ENCODE measurements at places on chromosomes 7 and 10.

GRCh38 chr10:57992321-57993077 lies 275.2 kb downstream of the IPMK start:
- no peak for DNase-seq

DNA sequence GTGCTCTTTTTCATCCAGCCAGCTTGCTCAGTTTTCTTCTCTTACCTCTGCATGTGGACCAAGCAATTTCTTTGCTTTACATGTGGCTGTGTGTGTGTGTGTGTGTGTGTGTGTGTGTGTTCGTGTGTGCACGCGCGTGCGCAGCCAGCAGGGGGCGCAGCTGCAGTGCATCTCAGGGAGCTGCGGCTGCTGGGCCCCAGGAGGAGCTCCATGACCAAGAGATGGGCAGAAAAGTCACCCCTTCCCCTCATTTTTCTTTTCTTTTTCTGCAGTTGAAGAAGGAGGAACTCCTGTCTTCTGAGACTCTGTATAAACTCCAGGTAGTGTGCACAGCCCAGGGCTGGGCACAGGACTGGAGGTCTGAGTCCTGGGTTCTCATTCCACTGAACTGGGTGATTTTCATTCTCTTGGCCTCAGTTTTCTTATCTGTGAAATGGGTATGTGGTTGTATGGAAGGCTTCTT lies 41.8 kb downstream of the BLNK start:
- DNase-seq: peak; percentile 56

DNA sequence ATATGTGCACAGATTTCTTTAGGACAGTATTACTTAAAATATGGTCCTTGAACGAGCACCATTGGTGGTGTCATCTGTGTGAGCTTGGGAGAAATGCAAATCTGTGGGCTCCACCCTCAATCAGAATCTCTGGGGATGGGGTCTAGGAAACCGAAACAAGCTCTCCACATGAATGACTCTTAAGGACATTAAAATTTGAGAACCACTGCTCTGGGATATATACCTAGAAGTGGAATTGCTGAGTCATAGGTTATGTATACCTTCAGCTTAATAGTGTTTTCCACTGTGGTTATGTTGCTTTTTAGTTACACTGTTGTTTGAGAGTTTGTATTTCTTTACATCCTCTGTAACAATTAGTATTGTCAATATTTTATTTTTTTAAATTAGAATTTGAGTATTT lies 24.0 kb downstream of the ZNRF2 start:
- DNase-seq: no peak

DNA sequence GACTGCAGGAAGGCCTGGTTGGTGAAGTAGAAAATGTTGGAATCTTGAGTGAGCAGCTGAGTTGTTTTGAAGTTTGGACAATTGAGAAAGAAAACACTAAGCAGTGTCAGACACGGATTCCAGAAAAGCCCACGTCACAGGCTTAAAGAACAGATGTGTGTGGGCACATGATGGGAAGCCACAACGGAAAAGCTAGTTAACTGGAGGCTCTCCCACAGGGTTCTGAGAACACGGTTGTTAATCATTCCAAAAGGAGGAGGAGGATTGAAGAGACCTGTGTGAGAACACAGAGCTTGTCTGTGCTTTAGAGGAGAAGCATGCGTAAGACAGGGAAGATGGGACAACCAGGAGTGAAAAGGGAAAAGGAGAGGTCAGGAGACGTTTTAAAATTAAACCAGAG lies 42.6 kb downstream of the SHH start:
- no peak for DNase-seq

DNA sequence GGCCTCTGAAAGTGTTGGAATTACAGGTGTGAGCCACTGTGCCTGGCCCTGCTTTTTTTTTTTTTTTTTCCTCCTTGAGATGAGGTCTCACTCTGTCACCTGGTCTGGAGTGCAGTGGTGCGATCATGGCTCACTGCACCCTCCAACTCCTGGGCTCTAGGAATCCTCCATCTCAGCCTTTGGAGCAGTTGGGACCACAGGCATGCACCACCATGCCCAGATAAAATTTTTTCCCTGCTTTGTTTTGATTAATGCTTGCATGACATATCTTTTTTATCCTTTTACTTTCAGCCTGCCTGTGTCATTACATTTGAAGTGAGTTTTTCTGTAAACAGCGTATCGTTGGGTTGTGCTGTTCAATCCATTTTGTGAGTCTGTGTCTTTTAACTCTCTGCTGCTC lies 97.0 kb downstream of the ANKRD61 start:
- DNase-seq: no peak

DNA sequence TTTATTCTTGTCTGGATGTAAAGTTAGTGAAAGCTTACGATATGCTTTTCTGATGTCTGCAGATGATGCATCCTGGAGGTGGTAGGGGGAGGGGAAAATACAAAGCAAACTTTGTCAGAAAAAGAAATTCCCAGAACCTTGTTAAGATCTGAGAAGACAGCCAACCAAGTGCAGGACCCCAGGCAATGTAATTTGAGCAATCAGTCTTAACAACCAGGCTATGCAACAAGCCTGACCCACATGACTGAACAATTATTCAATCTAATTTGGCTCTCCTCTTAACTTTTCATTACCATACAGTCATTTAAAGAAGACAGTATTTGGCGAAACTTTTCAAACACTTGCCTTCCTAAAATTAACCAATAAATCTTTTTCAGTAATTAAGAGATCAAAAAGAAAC lies 74.5 kb downstream of the DNAJC1 start:
- DNase-seq: no peak

DNA sequence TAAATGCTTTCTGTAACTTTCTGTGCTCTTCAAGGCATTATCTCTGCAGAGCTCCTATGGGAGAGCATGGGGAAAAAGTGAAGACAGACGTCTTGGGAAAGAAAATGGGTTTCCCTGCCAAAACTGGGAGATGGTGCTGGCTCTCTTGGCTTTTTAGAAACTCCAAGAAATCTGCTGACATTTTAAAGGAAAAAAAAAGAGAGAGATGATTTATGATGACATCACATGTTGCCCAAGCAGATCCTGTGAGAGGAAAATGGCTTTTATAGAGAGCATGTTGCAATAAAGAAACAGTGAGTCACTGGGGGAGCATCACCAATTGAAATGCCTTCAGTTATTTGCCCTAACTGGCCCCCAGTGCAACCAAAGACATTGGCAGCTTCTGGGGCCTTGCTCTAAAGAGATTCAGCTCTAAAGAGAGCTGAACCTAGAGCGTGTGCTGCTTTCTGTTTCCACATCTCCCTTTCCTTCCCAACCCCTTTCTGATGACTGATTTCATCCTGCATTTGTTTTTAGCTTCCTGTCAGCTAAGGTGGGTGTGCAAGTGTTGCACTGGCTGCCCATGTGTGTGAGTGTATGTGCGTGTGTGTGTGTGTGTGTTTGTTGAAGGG lies 37.7 kb downstream of the LRMDA start:
- no peak for DNase-seq

DNA sequence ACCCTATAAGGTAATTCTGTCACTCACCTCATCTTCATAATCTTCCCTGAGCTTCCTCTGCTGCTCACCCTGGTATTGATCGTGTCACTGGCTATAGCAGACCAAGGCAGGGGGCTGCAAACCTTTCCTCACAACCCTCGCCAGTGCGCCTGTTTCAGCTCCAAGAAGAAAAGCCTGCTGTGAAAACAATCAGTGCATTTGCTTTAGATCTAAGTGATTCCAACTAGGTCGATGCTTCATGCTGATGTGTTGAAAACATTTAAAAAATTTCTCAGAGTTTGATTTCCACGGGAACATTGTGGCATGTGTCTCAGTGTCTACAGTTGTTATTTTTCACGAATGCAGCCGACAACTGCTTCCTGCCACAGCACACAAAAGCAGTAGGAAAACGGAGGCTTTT lies 27.3 kb downstream of the POU6F2 start:
- DNase-seq: no peak

DNA sequence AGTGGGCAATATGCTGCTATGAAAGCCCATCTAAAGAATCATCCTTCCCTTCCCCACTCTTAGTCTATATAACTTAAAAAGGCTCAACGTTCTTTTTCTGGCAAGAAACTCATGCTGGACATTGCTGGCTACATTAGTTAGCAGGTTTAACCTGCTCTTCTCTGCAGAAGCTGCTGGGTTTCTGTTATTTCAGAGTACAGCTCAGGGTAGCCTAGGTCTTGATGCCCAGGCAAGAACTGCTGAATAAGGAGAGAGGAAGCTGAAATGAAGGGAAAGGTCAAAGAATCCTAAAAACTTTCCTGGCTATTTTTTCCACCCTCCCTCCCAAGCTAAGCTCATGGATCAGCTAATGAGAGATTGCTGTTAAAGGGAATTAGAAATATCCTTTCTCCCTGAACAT lies 79.4 kb downstream of the ANKIB1 start:
- DNase-seq: no peak

GRCh38 chr7:122188785-122189184 lies 44.7 kb upstream of the AASS start:
- no peak for DNase-seq

- no peak for DNase-seq
Observed at GRCh38 chr7:119681336-119681735, 591.6 kb upstream of the KCND2 start.

All from T follicular helper cell (primary cell).